ENCODE measurements at places on chromosomes 4 and X.

GRCh38 chr4:84994280-84994679 lies 27.8 kb upstream of the WDFY3 start:
- DNase-seq = no peak

GRCh38 chrX:35046660-35047296 lies 104.2 kb downstream of the FAM47B start:
- no peak for DNase-seq

DNA sequence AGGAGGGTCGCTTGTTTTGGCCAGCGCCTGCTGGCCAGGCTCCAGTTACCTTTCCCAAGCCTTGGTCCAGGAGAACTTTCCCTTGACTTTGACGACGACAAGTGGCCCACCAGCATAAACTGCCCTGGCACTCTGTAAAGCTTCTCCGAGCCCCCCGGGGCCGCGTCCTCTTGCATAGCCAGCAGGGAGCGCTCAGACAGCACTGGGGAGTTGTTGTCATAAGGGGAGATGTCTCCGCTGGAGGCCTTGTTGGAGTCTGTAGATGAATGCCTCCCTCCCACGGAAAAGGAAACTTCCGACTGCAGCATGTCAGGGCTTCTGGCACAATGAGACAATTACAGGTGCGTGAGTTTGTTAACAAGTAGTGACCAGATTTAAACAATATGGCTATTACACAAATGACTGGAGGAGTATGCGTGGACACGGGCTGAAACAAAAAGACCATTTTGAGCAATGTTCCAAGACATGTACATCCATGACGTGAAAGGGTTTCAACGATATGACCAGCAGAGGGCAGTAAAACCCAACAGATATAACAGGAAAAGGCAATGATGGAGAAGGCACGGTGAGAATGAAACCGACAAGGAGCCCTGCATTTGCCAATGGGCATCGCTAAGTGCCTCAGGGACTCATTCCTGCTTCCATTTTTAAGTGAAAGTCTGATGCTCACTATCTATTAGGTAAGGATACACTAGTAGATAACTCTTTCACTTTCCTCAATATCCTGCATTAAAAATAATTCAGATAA lies 33.0 kb downstream of the HCCS start:
- DNase-seq = peak; percentile 24

DNA sequence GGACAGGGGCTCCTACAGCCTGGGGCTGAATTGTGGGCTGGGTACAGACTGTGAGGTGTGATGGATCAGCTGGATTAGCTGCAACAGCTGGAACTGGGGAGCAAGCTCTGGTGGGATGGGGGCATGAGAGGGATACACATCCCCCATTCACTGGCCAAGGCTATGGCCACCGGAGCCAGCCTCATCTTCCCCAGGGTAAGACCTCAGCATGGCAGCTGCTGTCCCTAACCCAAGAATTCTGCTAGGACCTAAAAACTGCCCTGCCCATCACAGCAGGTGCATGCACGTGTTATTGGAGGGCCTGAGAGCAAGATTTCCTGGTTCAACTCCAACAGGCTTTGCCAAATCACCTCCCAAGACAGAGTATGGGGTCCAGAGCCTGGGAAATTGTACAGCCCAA lies 258.6 kb upstream of the AGTR2 start:
- no peak for DNase-seq

- no peak for DNase-seq
Observed at GRCh38 chr4:109614466-109614865, 54.4 kb downstream of the MCUB start.

All from activated CD4-positive, alpha-beta T cell treated with anti-CD3 and anti-CD28 coated beads, Interleukin-2, amount 50 U/mL, for 1 hour (primary cell).